PC-9 (cell line): ENCODE measurements at places on chromosomes 4 and X. TPM values are rescaled to one million over a fixed set of nuclear protein-coding genes. Genes with fewer than 3 reads are reported as not detected.

DNA sequence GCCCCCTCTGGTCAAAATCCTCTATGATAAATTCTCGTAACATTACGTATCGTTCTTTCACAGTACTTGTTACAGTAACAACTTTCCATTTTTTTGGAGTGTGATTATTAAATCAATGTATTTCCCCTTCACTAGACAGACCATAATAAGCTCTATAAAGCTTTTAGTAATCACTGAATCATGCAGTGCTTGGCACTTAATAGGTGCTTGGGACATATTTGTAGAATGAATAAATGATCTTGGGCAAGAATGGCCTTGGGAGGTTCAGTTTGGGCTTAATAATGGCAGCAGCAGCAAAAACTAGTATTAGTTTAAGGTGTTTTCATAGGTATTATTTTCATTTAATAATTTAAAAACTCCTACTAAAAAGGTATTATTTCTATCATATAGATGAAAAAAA lies 33.4 kb upstream of the SFRP2 start:
- no peak for DNase-seq
- H3K36me3 ChIP-seq = no peaks in the 10 kb centered on the region
- H3K27me3 ChIP-seq = no peaks in the 10 kb centered on the region
- no peaks in the 10 kb centered on the region for H3K4me1 ChIP-seq
- H3K27ac ChIP-seq = no peak overlapping the region

Gene CETN2
- 66.9 and 78.6 TPM in 2 replicates for total RNA-seq

- H3K4me3 ChIP-seq = no peak overlapping the region
- no peak overlapping the region for H3K27ac ChIP-seq
- no peaks in the 10 kb centered on the region for H3K4me1 ChIP-seq
- H3K27me3 ChIP-seq = no peaks in the 10 kb centered on the region
- no peaks in the 10 kb centered on the region for H3K36me3 ChIP-seq
- DNase-seq = no peak
Observed at GRCh38 chr4:137032222-137032621, 500.1 kb downstream of the PCDH18 start.

Gene GPR119
- total RNA-seq = not detected in 2 replicates

DNA sequence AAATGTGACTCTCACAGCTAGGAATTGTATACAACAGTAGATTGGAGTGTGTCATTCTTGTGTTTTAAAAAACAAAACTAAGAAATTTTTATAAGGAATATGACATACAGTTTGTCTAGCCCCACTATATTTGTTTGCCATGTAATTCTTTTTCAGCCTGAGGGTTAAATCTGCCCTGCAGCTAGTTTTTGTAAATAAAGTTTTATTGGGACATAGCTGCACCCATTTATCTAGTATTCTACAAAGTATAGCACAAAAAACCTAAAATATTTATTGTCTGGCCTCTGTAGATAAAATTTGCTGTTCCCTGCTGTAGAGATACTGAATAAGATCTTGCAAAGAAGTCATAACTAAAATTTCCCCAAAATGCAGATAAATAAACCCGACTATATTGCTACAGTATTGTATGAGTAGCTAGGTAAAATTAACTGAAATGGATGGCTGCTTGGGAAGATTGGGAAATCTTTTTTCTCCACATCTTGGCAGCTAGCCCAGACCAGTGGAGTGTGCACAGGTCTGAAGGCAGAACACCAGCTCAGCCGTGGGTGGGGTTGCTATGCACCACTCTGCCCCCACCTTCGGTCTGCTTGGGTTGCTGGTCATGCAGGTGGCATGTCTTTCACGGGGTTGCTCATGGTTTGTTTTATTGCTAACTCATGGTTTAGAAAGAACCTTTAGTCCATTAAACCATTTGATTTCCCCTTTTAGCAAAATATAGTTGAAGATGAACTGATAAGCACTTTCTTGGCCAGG lies 127.9 kb downstream of the KLHL8 start:
- peak overlapping the region; percentile 82 for H3K27ac ChIP-seq
- no peak overlapping the region for H3K4me3 ChIP-seq
- DNase-seq = peak; percentile 91
- H3K36me3 ChIP-seq = 0 out of 2 replicates have a peak, but pooled peaks cover 3% of the 10 kb centered on the region
- no peaks in the 10 kb centered on the region for H3K27me3 ChIP-seq
- H3K4me1 ChIP-seq = peaks cover 27% of the 10 kb centered on the region

Gene GK2
- total RNA-seq = not detected in 2 replicates
